ENCODE measurements at places on chromosomes 1 and 21.

GRCh38 chr1:170692866-170693575, 29.1 kb downstream of the PRRX1 start:
- no peak for DNase-seq

- no peak for DNase-seq
Observed at GRCh38 chr1:163401211-163401610, 79.5 kb downstream of the NUF2 start.

DNA sequence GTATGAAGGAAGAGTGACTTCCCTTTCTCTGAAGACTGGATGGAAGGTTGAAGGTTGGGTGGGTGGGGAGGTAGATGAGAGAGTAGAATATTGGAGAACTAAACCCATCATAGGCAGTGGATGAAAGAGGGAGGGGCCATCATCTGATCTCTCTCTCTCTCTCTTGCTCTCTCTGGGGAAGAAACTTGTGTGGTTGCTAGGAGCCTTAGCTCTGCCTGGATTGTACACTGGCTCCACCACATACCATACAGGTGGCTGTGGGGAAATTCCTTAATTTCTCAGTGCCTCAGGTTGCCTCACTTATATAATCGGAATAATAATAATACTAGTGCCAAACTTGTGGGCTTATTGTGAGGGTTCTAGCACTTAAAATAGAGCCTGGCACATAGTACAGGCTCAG, 9.5 kb downstream of the XCL1 start:
- no peak for DNase-seq

GRCh38 chr1:230753191-230753585, 6.0 kb downstream of the CAPN9 start:
- no peak for DNase-seq
